ENCODE measurements at places on chromosomes 5 and 9. TPM values are rescaled to one million over a fixed set of nuclear protein-coding genes. Genes with fewer than 3 reads are reported as not detected.

DNA sequence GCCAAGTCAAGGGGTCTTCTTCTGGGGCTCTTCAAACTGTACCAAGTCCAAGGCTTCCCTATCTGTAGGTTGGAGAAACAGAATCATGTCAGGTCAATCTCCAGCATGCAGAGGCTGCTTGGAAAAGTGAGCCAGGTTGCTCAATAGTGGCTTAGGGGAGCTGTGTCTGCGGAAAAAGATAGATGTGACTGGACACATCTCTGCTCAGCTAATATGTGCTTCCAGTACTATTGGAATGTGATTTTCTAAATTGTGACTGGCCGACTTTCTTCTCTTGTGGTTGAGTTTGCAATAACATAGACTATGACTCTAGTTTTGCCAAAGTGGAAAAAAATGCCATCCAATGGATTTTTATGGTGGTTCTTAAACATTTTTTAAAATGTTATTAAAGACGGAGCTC, 136.7 kb downstream of the BOD1 start:
- DNase-seq = no peak

DNA sequence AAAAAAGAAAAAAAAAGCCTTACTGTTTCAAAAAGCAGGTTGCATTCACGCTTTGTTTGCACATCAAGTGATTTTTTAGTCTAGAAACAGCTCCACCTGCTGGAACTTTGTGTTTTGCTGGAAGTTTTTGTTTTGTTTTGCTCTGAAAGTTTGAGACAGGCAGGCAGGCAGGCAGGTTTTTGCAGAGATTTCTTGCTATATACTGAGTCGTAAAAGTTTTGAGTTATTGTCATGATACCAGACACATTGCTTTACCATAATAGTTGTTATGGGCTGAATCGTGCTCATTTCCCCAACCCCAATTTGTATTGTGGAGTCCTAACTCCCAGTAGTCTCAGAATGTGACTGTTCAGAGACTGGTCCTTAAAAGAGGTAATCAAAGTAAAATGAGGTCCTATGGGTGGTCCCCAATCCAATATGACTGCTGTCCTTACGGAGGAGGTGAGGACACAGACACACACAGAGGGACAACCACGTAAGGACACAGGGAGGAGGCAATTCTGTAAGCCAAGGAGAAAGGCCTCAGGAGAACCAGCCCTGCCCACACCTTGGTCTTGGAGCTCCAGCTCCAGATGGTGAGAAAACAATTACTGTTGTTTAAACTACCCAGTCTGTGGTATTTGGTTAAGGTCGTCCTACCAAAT, 20.9 kb downstream of the OR2Y1 start:
- peak; percentile 28 for DNase-seq

- peak; percentile 83 for DNase-seq
These were observed 10.8 kb downstream of the REEP2 start for GRCh38 chr5:138449501-138450239.

- DNase-seq = no peak
These were observed 50.3 kb downstream of the PHAX start for GRCh38 chr5:126651013-126651577.

DNA sequence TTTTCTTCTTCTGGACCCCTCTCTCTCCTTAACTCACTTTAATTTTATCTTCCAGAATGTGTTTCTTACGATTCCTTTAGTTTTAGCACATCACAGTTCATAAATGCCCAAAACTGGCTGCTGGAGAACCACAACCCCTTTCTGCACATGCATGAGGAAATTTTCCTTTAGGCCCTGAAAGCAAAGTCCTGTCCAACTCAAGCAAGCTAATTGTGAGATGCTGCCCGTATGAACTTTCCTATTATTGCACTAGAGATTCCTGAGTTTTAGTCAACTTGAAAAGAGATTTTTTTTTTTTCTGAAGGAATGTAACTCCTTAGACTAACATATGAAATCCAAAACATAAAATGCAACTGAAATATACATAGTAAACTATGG, 52.1 kb upstream of the DAB2 start:
- no peak for DNase-seq

DNA sequence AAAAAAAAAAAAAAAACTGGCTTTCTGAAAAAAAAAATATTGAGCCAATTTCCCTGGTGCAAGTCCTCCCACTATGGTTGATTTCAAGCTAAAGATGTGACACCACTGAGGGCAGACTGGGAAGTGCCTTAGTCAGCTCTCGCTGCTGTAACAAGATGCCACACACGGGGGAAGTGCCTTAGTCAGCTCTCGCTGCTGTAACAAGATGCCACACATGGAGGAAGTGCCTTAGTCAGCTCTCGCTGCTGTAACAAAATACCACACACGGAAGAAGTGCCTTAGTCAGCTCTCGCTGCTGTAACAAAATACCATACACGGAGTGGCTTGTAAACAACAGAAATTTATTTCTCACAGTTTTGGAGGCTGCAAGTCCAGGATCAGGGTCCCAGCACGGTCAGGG, 23.4 kb downstream of the BTNL9 start:
- no peak for DNase-seq

DNA sequence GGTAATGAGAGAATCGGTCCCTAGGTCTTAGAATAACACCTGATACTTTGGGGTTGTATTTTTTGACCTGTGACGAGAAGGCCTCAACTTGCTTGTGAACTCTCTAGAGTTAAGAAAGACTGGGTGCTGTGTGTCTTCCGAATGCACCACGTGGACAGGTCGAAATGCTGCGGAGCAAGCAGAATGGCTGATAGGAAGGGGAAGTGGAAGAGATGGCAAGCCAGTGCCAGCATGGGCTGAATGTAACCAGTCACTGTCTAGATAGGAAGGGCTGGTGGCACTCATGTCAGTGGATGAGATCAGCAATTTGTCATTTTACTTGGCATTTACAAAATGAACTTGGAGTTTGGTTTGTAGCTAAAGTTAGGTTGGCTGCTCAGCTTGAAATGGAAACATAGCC, 5.6 kb downstream of the OTULINL start:
- no peak for DNase-seq

DNA sequence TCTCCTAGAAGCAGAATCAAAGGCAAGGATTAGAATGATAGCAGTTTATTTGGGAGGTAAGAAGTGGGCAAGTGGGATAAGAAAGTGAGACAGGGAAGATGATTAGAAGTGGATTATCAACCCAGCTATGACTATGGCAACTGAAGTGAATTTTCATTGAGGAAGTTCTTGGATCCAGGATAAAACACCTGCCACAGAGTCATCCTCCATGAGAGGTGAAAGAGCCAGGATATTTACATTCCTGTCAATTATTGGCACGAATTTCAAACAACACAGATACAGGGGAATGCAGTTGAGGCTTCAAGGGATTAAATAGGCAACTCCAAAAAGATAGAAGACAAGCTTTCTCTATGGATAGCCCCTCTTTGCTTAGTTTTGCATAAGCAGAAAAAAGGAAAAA, 31.8 kb upstream of the ZNF366 start:
- DNase-seq = no peak

GRCh38 chr9:137064027-137064879, 6.1 kb downstream of the SAPCD2 start:
- DNase-seq = no peak

GRCh38 chr9:135701067-135701958, 672 bp upstream of the KCNT1 start:
- DNase-seq = no peak

DNA sequence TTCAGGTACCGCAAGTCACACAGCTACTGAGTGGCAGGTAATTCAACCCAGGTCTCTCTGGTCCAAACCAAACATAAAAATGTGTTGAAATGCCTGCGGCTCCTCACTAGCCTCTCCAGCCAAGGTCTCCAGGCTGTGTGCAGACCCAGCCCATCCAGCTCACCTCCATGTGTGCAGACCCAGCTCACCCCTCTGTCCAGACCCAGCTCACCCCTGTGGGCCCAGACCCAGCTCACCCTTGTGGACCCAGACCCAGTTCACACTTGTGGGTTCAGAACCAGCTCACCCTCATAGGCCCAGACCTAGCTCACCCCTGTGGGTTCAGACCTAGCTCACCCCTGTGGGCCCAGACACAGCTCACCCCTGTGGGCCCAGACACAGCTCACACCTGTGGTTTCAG, 188.0 kb upstream of the ADCY2 start:
- DNase-seq = no peak

- DNase-seq = no peak
These were observed 166.5 kb upstream of the RGMB start for GRCh38 chr5:98606961-98607360.

DNA sequence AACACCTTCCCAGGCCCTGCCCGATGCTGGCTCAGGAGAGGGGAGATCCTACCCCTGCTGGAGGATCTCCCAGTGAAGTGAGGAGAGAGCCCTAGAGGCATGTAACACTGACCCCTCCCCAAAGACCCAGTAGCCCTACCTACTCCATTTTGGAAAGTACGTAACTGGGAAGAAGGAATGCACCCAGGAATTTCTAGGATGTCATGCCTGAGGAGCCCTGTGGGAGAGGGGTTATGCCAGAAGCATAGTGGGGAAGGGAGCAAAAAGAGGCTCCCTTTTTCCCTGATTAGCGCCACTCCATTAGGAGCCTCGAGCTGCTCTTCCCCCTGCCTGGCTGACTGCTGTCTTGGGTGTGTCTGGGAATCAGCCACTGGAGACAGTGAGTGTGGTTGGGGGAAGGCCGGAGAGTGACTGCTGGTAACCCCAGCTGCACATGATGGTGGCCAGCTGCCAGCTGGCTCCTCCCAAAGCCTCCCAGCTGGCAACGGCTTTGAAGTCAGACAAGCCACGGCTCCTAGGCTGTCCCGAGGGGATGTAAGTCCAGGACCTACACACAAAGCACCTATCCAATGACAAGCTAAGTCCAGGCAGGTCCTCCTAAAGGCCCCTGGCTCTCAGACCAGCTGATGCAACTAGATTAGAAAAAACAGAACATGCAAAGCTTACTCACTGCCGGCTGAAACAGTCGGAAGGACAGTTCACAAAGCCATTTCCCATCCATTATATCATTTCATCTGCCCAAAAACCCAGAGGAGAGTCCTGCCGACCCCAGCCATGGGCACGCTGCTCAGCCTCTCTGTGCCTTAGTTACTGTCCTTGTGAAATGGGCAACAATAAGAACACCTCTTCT, 136.5 kb upstream of the ABCA1 start:
- DNase-seq = peak; percentile 65

PRUNE2 gene
- 11.4 TPM for polyA plus RNA-seq

IL7R gene
- polyA plus RNA-seq = 0.50 TPM

SLC45A2 gene
- polyA plus RNA-seq = 0.47 TPM

PTBP3 gene
- polyA plus RNA-seq = 116 TPM

SLC22A4 gene
- polyA plus RNA-seq = 7.4 TPM

NR5A1 gene
- polyA plus RNA-seq = 0.11 TPM

HTR4 gene
- polyA plus RNA-seq = not detected

IFNA13 gene
- not detected for polyA plus RNA-seq

SEMA5A gene
- polyA plus RNA-seq = 44.4 TPM

LHX3 gene
- polyA plus RNA-seq = not detected

All from renal cortex interstitium (tissue), 15 donors.